HT1080 (cell line): ENCODE measurements at places on chromosomes 5 and 9. TPM values are rescaled to one million over a fixed set of nuclear protein-coding genes. Genes with fewer than 3 reads are reported as not detected.

Gene AGXT2
- not detected in 2 replicates for total RNA-seq

- DNase-seq: no peak
Measured at GRCh38 chr9:95341293-95341962, 23.9 kb upstream of the FANCC start.

Gene FBXW2
- total RNA-seq: 24.1 and 67.1 TPM in 2 replicates

DNA sequence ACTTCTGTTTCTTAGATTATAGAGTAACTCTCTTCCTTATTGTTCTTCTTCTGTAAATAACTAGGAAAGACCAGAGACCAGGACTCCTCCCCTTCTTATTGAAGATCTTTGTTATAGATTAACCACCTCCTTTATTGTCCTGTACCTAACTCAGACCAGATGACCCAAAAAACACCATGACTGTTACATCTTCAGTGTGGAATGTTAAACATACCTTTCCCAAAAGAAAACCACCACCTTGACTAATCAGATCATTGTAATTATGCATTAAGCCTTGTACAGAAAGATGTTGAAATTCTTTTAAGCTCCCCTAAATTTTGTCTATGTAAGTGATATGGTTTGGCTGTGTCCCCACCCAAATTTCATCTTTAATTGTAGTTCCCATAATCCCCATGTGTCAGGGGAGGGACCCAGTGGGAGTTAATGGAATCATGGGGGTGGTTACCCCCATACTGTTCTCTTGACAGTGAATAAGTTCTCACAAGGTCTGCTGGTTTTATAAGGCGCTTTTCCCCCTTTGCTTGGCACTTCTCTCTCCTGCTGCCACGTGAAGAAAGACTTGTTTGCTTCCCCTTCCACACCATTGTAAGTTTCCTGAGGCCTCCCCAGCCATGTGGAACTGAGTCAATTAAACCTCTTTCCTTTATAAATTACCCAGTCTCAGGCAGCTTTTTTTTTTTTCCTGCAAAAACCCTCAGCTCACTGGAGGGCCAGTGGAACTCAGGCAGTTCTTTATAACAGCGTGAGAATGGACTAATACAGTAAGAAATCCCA is 26.3 kb downstream of the ARSB start:
- DNase-seq: no peak

GRCh38 chr9:123454361-123454760 is 98.4 kb downstream of the CRB2 start:
- DNase-seq: no peak

Gene LHX2
- not detected in 2 replicates for total RNA-seq
